Dorsolateral prefrontal cortex (tissue), 122 donors: ENCODE measurements at places on chromosomes 13 and 19. TPM values are rescaled to one million over a fixed set of nuclear protein-coding genes. Genes with fewer than 3 reads are reported as not detected.
A peak's percentile ranks its signal among the peaks of the same experiment; 100 is the strongest.

- DNase-seq: no peak
Measured at GRCh38 chr13:37369616-37370015, 229.0 kb downstream of the POSTN start.

GRCh38 chr19:48571378-48572162, 19.6 kb downstream of the SULT2B1 start:
- no peak for DNase-seq

DNA sequence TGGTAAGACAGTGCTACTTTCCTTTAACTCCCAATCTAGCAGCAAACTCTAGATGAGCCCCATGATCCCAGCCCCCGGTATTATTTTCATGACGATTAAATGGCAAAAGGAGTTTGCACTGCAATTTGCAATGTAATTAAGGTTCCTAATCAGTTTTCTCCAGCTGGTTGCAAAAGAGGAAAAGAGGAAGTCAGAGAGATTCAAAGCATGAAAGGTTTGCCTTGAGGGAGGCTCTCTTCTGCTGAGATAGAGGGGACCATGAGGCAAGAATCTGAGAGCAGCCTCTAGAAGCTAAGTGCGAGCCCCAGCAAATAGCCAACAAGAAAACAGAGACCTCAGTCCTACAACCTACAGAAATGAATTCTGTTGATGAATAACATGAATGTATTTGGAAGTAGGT, 527.1 kb downstream of the UQCRFS1 start:
- DNase-seq: no peak

- no peak for DNase-seq
Measured at GRCh38 chr19:45911291-45911690, 3.3 kb downstream of the NANOS2 start.

DNA sequence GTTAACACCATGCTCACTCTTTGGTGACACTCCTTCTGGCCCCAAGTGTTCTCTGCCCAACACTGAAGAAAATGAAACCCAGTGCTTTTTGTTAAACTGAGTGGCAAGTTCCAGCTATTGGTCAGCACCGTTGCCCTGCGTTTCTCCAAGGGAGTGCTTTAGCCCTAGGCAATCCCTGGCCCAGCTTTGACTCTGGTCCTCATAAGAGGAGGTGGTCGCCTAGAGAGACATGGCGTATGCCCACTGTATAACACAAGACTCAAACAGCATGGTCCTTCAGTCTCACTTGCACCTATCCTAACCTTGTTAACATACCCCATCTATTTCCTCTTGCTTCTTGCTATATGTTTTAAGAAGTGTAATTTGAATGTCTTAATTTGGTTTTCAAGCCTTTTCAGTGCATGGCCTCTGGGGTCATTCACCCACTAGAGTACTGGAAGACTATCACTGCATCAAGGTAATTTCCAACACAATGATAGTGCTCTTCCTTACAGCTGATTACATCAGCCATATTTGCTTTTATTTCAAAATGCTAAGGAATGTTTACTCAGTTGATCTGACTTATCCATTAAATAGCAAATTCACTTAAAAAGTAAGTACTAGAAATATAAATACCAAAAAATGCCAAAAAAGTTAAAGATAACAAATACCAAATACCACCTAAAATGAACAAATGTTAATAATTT, 190.5 kb upstream of the SOX21 start:
- no peak for DNase-seq

DNA sequence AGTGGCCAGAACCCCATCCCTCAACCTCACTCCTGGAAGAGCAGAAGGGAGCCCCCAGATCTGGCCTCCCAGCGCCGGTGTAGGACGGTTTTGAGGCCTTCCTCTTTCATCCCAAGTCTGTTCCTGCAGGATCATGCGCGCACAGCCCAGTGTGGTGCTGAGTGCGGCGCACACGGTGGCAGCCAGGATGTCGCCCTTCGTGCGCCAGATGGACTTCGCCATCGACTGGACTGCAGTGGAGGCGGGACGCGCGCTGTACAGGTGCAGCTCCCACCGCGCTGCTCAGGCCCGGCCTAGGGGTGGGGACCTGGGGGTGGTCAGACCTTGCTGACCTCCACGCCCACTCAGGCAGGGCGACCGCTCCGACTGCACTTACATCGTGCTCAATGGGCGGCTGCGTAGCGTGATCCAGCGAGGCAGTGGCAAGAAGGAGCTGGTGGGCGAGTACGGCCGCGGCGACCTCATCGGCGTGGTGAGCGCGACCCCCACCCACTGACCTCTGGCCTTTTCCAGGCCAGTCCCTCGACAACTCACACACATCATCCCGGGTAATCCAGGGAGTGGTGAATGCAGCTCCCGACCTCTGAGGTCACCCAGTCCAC, 14.8 kb downstream of the PNPLA6 start:
- no peak for DNase-seq

- DNase-seq: no peak
Measured at GRCh38 chr19:5083547-5083965, 114.6 kb downstream of the KDM4B start.

DNA sequence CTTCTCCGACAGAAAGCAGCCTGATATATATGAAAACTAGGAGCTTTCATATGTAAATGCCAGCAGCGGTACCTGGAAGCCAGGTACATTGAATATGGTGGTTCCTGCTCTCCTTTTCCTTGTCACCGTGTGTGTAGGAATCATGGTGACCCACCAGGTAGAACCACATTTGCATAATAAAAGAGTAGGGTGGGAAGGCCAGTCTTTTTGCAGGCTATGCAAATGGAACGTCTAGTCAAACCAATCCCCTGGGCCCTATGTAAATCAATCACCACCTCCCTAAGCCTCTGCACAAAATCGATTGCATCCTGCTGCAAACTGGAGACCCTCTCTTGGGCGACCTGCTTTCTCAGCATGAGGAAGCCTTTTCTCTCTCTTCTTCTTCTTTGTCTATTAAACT, 22.2 kb upstream of the ZNF181 start:
- no peak for DNase-seq

GRCh38 chr13:79056706-79057105, 349.3 kb downstream of the RBM26 start:
- no peak for DNase-seq

DNA sequence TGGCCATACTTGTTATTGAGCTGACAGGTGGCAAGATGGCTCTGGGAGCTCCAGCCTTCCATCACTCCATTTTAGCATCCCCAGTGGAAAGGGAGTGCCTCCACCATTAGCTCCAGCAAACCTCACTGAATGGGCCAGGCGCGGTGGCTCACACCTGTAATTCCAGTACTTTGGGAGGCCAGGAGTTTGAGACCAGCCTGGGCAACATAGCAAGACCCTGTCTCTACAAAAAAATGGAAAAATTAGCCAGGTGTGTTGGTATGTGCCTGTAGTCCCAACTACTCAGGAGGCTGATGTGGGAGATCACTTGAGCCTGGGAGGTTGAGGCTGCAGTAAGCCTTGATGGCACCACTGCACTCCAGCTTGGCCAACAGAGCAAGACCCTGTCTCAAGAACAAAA, 86.2 kb downstream of the MAP4K1 start:
- no peak for DNase-seq

DNA sequence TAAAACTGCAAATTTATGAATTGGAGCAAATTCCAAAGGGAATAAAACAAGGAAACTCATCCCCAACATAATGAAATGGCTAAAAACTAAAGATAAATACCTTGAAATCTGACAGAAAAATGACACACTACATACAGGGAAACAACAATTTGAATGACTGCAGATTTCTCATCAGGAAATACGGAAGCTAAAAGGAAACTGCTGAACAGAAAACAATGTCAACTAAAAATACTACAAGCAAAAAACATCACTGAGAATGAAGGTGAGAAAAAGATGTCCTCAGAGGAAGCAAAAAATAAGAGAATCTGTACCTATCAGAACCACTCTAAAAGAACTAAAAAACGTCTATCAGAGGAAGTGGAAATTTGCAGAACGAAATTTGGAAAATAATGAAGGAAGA, 39.5 kb downstream of the ZSWIM9 start:
- DNase-seq: no peak

GRCh38 chr19:41921577-41922576, 6.4 kb downstream of the ERFL start:
- DNase-seq: no peak

GRCh38 chr19:12052497-12053169, at the start of gene ZNF878:
Gene ZNF878, minus strand, starts transcription at chr19:12052961. Its CDS starts 160 bp downstream, at chr19:12052801.
- peak; percentile 85 for DNase-seq

GRCh38 chr13:50521831-50522149, 321.7 kb downstream of the DLEU7 start:
- DNase-seq: no peak

Gene FXYD1
- 103 TPM for total RNA-seq

Gene ZNF562
- total RNA-seq: 47.4 TPM

Gene KIR3DL1
- not detected for total RNA-seq

Gene CRB3
- total RNA-seq: 1.9 TPM

Gene SIGLEC11
- total RNA-seq: 0.47 TPM

Gene ARHGAP33
- total RNA-seq: 78.7 TPM

Gene FGF22
- 6.1 TPM for total RNA-seq

Gene LRFN3
- total RNA-seq: 27.0 TPM
